Epithelial cell of alveolus of lung (primary cell): ENCODE measurements at places on chromosomes 11 and 22. TPM values are rescaled to one million over a fixed set of nuclear protein-coding genes. Genes with fewer than 3 reads are reported as not detected.

Gene SOX6
- total RNA-seq = 1.7 and 5.4 TPM in 2 replicates

Gene CYB5R3
- 131 and 189 TPM in 2 replicates for total RNA-seq

Gene LRRC55
- total RNA-seq = not detected in 2 replicates

Gene LMNTD2
- total RNA-seq = 0.39 and 1.2 TPM in 2 replicates

Gene CCS
- 26.6 and 44.9 TPM in 2 replicates for total RNA-seq

Gene MMP10
- total RNA-seq = 0.26 TPM in 1 of 2 replicates, not detected in the other

Gene SAA4
- not detected in 2 replicates for total RNA-seq

Gene FOLR2
- not detected in 2 replicates for total RNA-seq

Gene DTX4
- 2.3 and 5.7 TPM in 2 replicates for total RNA-seq

Gene GUCY1A2
- total RNA-seq = 0.40 and 1.2 TPM in 2 replicates

Gene HTATIP2
- total RNA-seq = 34.6 and 45.9 TPM in 2 replicates

Gene VSIG10L2
- not detected in 2 replicates for total RNA-seq

Gene ROM1
- total RNA-seq = 2.7 and 11.6 TPM in 2 replicates

Gene P2RY6
- total RNA-seq = 0.52 TPM in 1 of 2 replicates, not detected in the other

Gene RIMBP3B
- total RNA-seq = under 0.01 TPM in 1 of 2 replicates, not detected in the other

Gene SSRP1
- 91.8 and 119 TPM in 2 replicates for total RNA-seq

Gene LRP4
- 5.0 and 9.8 TPM in 2 replicates for total RNA-seq

Gene SIK2
- total RNA-seq = 10.0 and 35.0 TPM in 2 replicates

Gene HORMAD2
- total RNA-seq = not detected in 2 replicates

Gene ABTB2
- total RNA-seq = 4.4 and 7.8 TPM in 2 replicates

Gene FAT3
- total RNA-seq = 0.40 and 3.4 TPM in 2 replicates

Gene SPON1
- 0.65 and 14.4 TPM in 2 replicates for total RNA-seq

Gene SLC17A6
- not detected in 2 replicates for total RNA-seq

Gene OR10A3
- total RNA-seq = not detected in 2 replicates

Gene NLRP6
- total RNA-seq = not detected in 2 replicates

Gene DGAT2
- total RNA-seq = 0.64 and 1.8 TPM in 2 replicates

Gene EFEMP2
- total RNA-seq = 127 and 206 TPM in 2 replicates

Gene MPEG1
- total RNA-seq = not detected in 2 replicates

Gene MAP4K2
- total RNA-seq = 24.3 and 24.6 TPM in 2 replicates

Gene XKR3
- total RNA-seq = not detected in 2 replicates

Gene RAG2
- not detected in 2 replicates for total RNA-seq

Gene POU2AF1
- total RNA-seq = under 0.01 TPM in 1 of 2 replicates, not detected in the other

Gene ZBTB16
- 7.9 and 50.1 TPM in 2 replicates for total RNA-seq

Gene ZNF70
- total RNA-seq = 3.4 and 4.5 TPM in 2 replicates

Gene KREMEN1
- 9.2 and 15.6 TPM in 2 replicates for total RNA-seq

Gene GGTLC2
- total RNA-seq = not detected in 2 replicates

Gene NAALADL1
- 38.9 and 41.3 TPM in 2 replicates for total RNA-seq

Gene TRIM49C
- not detected in 2 replicates for total RNA-seq

Gene CTSW
- not detected in 2 replicates for total RNA-seq

Gene SPTBN2
- 0.88 and 6.9 TPM in 2 replicates for total RNA-seq

Gene OR8H1
- not detected in 2 replicates for total RNA-seq

Gene SHANK3
- total RNA-seq = 1.2 and 4.2 TPM in 2 replicates

Gene CDC42EP2
- total RNA-seq = 20.4 and 29.7 TPM in 2 replicates

Gene OR9Q2
- not detected in 2 replicates for total RNA-seq

Gene KDM4E
- total RNA-seq = not detected in 2 replicates

Gene C22orf31
- total RNA-seq = not detected in 2 replicates

Gene TMEM191B
- 0.26 and 2.2 TPM in 2 replicates for total RNA-seq

Gene C11orf86
- 0.40 TPM in 1 of 2 replicates, not detected in the other for total RNA-seq
